ENCODE measurements at places on chromosomes 1 and 21. TPM values are rescaled to one million over a fixed set of nuclear protein-coding genes. Genes with fewer than 3 reads are reported as not detected.

The GBP1 gene
- total RNA-seq = 68.6 TPM

The OXCT2 gene
- total RNA-seq = 0.90 TPM

The HSD17B7 gene
- total RNA-seq = 26.4 TPM

The RIIAD1 gene
- not detected for total RNA-seq

The CR1 gene
- total RNA-seq = 6.7 TPM

The CXADR gene
- total RNA-seq = 44.2 TPM

The ZNF670 gene
- total RNA-seq = 8.7 TPM

The OPTC gene
- not detected for total RNA-seq

The TMCC2 gene
- total RNA-seq = 4.4 TPM

The SUSD4 gene
- total RNA-seq = 6.3 TPM

The ADGRB2 gene
- total RNA-seq = 13.4 TPM

The CACHD1 gene
- 22.3 TPM for total RNA-seq

The OR2L2 gene
- 0.11 TPM for total RNA-seq

The CFAP74 gene
- 0.11 TPM for total RNA-seq

The PKP1 gene
- total RNA-seq = 4.0 TPM

The KLHL12 gene
- total RNA-seq = 25.1 TPM

Measured in urinary bladder (tissue), 4 donors.